CD4-positive, alpha-beta T cell treated with Interleukin-4 for 4 hours (primary cell): ENCODE measurements at places on chromosomes 3 and 15.

GRCh38 chr3:186268616-186269448, 93.2 kb downstream of the DGKG start:
- DNase-seq: no peak

DNA sequence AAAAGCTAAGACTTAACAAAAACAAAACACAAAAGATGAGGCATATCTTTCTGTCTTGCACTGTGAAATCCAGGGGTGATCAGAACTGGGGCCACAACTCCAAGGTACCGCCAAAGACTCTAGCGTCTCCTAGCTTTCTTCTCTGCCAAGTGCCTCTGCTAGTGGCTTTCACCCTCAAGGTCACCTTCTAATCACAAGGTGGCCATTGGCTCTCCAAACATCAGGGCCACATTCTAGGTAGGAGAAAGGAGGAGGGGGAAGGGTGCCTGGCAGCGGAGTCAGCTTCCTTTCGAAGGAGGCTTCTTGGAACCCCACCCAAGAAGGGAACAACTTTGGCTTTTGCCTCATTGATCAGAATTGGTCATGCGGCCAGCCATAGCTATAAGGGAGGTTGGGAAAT, 168.8 kb upstream of the SMAD3 start:
- no peak for DNase-seq

- peak; percentile 26 for DNase-seq
Observed at GRCh38 chr3:33438284-33438668, 1.9 kb downstream of the UBP1 start.

DNA sequence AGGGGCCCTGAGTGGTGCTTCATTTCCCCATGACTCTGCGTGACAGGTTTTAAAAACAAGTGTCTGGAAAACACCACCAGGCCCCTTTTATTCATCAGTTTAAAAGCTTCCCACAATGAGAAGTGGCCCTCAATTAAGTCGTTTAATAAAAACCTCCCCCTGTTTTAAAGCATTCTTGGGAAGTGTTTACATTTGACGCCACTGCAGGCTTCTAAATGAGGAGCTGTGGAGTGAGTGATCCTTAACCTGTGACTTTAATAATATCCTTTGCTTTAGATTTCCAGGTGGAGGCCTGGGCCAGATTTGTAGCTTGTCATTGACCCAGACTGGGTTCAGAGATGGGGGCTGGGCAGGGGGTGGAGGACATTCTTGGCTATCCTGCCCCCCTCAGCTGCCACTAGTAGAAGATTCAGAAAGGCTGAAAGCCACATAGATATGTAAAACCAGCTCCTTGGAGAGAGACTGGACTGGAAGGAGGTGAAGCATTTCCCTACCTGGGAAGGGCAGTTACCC, 11.3 kb downstream of the CGNL1 start:
- no peak for DNase-seq

- no peak for DNase-seq
Observed at GRCh38 chr15:85125056-85125661, 143.5 kb downstream of the PDE8A start.

DNA sequence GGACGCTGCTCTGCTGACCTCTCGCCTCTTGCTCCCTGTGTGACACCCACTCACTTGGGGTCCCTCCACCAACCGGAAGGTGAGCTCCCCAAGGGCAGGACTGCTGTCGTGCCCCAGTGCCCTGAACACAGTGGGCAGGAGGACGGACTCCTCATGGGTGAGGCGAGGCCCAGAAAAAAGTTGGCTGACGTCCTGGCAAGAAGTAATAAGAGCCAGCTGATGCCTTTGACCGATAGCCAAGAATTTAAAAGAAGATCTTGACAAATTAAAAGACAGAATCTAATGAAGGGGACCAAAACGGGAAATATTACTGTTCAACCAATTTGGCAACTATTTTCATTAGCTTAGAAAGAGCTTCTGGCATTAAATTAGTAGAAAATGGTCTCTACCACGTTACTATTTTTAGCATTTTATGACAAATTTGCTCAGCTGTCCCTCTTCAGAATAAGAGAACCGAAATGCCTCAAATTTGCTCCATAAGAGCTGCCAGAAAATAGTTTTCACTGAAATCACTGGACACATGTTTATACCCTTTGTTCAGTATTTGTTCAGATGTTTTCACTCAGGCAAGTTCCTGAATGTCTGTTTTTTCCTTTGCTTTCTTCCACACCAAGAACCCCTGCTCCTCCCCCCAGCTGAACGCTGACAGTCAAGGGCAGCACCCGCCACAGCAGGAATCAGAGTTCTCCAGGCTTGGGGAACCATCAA, 60.5 kb downstream of the XXYLT1 start:
- no peak for DNase-seq

DNA sequence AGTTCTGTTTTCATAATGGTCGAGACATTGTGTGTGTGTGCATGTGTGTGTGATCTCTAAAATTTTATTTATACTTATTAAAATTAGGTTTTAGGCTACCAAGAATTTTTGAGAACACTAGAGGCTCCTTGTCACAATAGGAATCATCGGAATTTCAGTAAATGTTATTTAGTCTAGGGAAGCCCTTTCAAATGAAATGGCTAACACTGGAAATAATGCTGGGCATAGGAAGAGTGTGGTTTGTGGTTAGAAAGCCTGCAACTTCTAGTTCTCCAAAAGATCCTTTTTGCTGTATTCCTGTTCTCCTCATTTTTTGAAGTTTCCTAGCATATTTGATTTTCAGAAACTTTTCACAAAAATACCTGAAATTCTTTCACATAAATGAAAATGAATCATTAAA, 92.5 kb upstream of the MBNL1 start:
- DNase-seq: no peak

GRCh38 chr3:46664971-46665762, 28.3 kb downstream of the ALS2CL start:
- no peak for DNase-seq

- DNase-seq: no peak
Observed at GRCh38 chr3:20013396-20013795, 1.3 kb upstream of the PP2D1 start.

DNA sequence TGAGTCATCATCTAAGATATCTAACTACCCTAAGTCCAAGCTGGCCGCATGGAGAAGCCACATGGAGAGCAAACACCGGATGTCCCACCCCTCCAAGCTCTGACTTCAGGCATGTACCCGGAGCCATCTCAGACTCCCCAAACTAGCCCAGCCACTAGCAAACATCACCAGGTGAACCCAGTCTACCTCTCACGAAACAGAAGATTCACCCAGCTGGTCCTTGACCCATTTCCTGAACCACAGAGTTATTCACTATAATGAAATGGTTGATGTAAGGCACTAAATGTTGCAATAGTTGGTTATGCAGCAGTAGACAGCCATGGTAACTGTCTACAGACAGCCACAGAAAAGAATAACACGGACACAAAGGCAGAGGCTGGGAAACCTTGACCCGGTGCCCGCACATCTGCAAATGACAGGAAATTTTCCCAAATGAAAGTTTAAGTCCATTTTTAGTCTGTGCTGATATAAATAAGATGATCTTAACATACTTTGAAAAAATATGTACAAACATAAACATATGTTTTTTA, 265.5 kb upstream of the ATP10A start:
- no peak for DNase-seq

DNA sequence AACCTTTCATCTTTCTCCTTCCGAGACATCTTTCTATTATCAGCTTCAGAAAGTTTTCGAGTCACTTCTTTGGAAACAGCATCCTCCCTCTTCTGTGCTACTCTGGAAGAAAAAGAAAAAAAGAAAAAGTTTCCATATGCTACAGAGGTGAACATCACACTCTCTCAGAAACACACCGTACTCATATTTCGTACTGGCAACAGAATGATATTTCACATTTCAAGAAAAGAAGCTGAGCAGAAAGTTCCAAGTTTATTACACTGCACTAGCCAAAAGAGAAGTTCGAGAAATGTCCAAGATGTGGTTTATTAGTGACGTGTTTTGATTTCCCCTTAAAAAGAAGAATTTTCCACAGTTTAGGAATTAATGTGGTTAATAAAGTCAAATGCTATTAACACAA, 6.0 kb downstream of the SSR3 start:
- DNase-seq: no peak

GRCh38 chr3:50617096-50617791, at the start of gene MAPKAPK3:
MAPKAPK3 (plus strand) TSS chr3:50617151; CDS start chr3:50617566, 415 bp downstream.
- DNase-seq: no peak

- DNase-seq: no peak
Observed at GRCh38 chr15:52788099-52788986, 1.8 kb downstream of the ONECUT1 start.

DNA sequence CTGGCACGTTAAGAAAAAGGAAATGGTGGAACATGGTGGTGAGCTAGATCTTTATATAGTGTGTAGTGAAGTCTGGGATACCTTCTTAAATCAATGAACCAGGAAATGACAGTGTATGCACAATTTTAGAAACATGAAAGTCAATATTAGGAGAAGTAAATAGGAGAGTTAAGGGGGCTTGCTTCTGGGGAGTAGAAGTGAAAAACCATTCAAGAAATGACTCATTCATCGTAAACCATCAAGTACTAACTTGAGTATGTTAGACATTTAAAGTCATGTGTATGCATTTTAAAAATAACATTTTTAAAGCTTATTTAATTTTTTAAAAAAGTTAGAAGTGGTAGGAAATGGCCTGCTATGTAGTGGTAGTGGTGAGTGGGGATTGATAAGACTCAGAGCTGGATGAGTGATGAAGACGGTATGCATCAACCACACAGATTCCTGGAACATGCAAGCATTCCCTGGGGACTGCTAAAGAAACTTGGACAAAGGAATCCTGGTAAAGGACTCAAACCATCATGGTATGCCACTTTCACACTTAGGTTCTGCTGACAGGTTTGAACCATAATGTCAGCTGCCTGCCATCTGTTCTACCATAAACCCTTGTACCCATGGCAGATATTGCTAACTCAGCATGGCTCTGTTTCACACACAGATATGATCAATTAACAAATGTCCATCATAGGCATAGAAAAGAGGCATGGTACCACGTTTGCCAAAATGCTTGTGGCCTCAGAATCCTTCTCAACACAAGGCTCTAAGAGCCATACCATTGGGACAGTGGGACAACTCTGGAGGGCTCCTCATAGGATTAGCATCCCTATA, 28.9 kb upstream of the MITF start:
- no peak for DNase-seq

GRCh38 chr15:39304201-39304841, 276.6 kb upstream of the THBS1 start:
- no peak for DNase-seq

GRCh38 chr3:171758109-171758508, 52.2 kb downstream of the PLD1 start:
- no peak for DNase-seq

DNA sequence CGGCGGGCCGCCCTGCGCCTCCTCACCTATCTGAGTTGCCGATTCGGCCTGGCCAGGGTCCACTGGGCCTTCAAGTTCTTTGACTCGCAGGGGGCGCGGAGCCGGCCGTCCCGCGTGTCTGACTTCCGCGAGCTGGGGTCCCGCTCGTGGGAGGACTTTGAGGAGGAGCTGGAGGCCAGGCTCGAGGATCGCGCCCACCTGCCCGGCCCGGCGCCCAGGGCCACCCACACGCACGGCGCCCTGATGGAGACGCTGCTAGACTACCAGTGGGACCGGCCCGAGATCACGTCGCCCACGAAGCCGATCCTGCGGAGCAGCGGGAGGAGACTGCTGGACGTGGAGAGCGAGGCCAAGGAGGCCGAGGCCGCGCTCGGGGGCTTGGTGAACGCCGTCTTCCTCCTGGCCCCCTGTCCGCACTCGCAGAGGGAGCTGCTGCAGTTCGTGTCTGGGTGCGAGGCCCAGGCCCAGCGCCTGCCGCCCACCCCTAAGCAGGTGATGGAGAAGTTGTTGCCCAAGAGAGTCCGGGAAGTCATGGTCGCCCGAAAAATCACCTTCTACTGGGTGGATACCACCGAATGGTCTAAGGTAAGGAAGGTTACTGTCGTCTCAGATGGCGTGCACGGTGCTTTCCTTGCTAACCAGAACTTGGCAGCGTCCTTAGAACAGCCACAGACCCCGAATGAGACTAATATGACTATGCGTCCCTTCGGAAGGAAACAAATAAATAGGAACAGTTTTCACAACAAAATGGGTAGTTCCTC, 567 bp downstream of the TICRR start:
- no peak for DNase-seq

- DNase-seq: no peak
Observed at GRCh38 chr3:99921986-99922385, 104.3 kb downstream of the CMSS1 start.

DNA sequence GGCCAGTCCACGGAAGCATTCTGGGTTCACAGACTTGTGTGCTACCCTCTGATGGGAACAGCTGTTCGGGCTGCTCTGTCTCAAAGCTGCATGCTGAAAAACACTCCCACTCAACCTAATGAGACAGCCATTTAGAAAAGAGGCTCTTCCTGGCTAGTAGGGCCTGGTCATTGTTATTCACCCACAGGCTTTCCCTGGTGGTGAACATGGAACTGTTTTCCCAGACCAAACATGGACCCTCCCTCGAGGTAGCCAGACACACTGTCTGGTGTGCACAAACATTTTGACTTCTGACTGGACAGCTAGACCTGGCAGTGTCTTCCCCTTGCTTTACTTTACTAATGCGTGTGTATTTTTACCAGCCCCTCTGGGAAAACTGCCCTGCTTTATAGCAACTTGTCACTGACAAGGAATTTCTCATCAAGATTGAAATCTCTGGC, 39.0 kb downstream of the MECOM start:
- no peak for DNase-seq

DNA sequence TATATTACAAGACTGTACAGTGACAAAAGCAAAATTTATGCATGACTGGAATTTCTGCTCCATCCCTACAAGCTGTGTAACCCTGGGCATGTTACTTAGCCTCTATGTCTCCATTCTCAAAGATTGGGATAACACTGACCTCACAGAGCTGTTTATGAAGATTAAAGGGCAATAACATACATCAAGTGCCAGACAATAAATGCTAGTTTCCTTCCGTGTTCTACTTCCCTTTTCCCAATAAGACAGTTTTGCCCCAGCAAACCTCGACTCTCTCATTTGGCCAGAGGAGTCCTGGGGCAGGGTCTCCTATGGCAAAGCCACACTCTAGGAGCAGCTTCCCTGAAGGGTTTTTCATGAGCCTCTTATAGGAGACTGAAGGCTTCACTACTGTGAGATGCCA, 7.5 kb downstream of the HEXA start:
- DNase-seq: no peak

DNA sequence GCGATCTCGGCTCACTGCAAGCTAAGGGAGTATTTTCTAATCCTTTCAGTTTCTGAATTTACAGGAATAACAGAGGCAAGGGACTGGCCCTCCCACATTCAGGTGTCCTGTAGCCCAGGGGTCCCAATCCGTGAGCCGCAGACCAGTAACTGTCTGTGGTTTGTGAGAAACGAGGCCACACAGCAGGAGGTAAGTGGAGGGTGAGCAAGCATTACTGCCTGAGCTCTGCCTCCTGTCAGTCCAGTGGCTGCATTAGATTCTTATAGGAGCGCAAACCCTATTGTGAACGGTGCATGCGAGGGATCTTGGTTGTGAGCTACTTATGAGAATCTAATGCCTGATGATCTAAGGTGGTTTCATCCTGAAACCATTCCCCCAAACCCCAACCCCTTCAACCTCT, 5.0 kb upstream of the IL17RC start:
- DNase-seq: no peak

GRCh38 chr3:184678317-184679055, 33.4 kb downstream of the MAGEF1 start:
- DNase-seq: no peak
